ENCODE measurements at places on chromosomes 12 and 14.
A peak's percentile ranks its signal among the peaks of the same experiment; 100 is the strongest.

DNA sequence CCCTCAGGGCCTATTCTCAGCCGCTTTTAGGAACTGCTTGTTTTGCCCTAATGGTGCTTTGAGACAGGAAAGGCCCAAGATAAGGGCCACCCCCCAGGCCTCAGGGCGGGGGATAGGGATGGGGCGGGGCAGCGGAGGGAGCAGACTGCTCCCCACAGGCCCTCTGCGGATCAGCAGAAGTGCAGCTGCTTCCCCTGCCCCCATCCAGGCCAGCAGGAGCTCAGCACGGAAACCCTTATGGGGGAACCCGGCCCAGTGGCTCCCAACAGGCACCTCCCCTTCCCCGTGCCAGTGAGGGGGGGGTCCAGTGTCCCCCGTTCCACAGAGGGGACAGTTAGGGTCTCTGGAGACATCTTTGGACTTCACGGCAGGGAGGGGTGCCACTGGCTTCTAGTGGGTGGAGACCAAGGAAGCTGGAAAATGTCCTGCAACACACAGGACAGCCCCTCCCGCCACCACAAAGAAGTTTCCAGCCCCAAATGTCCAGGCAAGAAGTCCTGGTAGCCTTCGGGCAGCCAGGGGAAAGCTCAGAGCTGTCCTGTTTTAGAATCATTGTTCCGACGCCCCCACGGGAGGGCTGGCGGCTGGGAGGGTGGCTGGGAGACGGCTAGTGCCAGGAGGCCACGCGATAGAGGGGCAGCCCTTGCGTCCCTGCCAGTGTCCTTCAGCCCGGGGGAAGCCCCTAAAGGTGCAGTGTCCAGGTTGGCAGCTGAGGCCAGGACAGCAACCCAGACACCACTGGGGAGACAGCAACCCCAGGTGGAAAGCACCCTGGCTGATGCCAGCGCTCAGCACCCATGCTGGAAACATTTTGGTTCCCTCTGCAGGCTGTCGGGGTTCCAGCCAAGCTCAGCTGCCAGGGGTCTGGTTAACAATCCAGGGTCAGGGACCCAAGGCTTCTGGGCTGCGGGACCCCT is 10.4 kb upstream of the GPR132 start:
- DNase-seq = peak; percentile 81

DNA sequence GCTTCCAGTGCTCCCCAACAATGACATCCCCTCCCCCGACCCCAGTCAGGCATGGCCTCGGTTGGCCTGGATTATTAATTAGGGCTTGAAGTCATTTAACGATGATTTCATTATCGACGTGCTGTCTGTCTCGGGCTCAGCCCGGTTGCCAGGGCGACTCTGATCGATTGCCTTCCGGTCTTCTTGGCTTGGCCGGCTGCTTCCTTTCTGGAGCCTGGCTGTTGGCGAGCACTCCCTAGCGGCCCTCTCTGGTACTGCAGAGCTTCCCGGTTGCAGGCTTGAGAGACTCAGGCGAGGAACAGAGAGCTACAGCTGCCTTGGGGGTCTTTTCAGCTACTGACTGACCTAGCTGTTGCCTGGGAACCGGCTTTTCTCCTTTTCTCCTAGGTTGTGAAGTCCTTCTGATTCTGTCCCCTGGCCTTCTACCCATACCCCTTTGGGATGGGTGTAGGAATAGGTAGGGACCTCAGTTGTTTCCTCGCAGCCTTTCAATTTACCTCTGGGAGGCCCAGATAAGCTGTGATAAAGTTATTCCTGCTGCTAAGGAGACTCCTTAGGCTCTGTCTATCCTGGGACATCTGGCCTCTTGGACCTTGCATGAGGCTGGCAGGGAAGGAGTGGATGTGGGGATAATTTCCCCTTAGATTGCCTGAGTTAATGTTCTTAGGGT is 5.5 kb upstream of the CISTR start:
- DNase-seq = peak; percentile 74

GRCh38 chr14:89486505-89486904 is 69.5 kb upstream of the FOXN3 start:
- DNase-seq = peak; percentile 25

GRCh38 chr14:22767323-22767589 is 768 bp downstream of the OXA1L start:
- DNase-seq = no peak

GRCh38 chr12:62834971-62835547 is 99.9 kb downstream of the PPM1H start:
- DNase-seq = no peak

GRCh38 chr12:81811778-81812125 is 52.6 kb upstream of the PPFIA2 start:
- no peak for DNase-seq

DNA sequence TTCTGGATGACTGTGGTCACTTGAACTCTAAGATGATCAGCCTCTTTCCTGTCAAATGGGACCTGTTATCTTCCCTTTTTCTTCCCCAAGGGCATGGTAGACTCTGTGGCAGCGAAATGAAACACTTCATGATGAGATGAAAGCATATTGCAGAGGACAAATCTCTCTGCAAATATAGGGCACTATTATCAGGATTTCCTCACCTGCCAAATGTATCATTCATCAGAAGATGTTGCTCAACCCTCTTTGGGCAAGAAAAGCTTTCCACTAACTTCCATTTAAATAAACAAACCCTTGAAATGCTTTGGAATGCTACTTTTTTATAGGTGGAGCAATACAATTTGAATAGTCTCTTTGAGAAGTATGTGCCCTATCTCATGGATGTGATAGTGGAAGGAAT is 105.0 kb downstream of the DNAH10 start:
- no peak for DNase-seq

GRCh38 chr14:61076556-61076955 is 95.5 kb downstream of the SLC38A6 start:
- DNase-seq = no peak

GRCh38 chr12:83065562-83065961 is 378.9 kb downstream of the TMTC2 start:
- no peak for DNase-seq

- no peak for DNase-seq
Measured at GRCh38 chr12:133236144-133236543, 467 bp upstream of the ANHX start.

GRCh38 chr12:94948232-94948810 is 55.2 kb downstream of the NDUFA12 start:
- no peak for DNase-seq

- DNase-seq = no peak
Measured at GRCh38 chr14:37579274-37579673, 15.8 kb downstream of the FOXA1 start.

GRCh38 chr14:30658645-30659044 is 36.5 kb downstream of the SCFD1 start:
- DNase-seq = no peak

GRCh38 chr12:131209082-131210070 is 255.7 kb downstream of the ADGRD1 start:
- no peak for DNase-seq

- DNase-seq = no peak
Measured at GRCh38 chr12:93050026-93050747, 121.1 kb upstream of the EEA1 start.

GRCh38 chr14:65333943-65334687 is 78.4 kb upstream of the FUT8 start:
- DNase-seq = no peak

GRCh38 chr14:54728700-54729527 is 162.0 kb downstream of the SAMD4A start:
- DNase-seq = no peak
